ENCODE measurements at places on chromosomes 2 and 18.

DNA sequence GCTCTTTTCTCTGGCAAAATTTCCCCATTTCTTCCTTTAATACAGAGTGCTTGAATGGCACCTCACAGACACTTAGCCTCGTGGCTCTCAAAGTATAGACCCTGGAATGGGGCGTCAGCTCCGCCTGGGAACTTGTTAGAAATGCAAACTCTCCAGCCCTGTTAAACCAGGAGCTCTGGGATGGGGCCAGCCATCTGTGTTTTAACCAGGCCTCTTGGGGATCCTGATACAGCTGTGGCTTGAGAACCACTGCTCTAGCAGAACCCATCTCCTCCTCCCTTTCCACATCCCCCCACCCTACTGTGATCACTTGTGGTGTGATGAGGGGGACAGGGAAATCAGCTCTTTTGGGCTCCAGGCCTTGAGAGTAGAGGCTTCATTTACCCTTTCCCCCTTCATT lies 15.9 kb downstream of the LTBP1 start:
- H3K27me3 ChIP-seq: no peaks in the 10 kb centered on the region
- no peak overlapping the region for H3K4me3 ChIP-seq
- H3K27ac ChIP-seq: no peak overlapping the region
- DNase-seq: no peak
- H3K36me3 ChIP-seq: no peaks in the 10 kb centered on the region
- H3K4me1 ChIP-seq: no peaks in the 10 kb centered on the region

DNA sequence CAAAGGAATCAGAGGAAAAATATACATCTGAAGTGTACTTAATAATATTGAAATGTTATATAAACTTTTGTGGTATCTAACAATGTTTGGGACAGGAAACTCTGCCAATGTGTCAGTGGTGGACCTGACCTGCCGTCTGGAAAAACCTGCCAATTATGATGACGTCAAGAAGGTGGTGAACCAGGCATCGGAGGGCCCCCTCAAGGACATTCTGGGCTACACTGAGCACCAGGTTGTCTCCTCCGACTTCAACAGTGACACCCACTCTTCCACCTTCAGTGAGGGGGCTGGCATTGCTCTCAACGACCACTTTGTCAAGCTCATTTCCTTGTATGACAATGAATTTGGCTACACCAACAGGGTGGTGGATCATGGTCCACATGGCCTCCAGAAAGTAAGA lies 32.6 kb downstream of the CALCRL start:
- H3K4me3 ChIP-seq: no peak overlapping the region
- no peaks in the 10 kb centered on the region for H3K4me1 ChIP-seq
- no peaks in the 10 kb centered on the region for H3K27me3 ChIP-seq
- DNase-seq: no peak
- H3K36me3 ChIP-seq: no peaks in the 10 kb centered on the region

DNA sequence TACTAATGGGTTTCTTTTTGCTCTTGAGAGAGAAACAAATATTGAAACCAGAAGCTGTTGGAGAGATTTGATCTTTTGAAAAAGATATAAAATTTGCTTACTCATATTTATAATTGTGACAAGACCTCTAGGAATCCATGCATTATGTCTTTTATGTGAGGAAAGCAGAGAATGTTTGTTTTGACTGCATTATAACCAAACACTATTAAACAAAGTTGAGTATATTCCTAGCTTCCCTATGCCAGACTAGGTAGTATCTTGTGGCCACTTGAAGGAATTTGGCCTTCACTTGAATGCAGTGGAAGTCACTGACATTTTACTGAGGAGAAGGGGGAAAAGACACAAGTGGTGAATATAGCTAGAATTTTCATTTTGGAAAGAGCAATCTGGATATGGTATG lies 521.8 kb upstream of the ZEB2 start:
- no peaks in the 10 kb centered on the region for H3K27me3 ChIP-seq
- no peaks in the 10 kb centered on the region for H3K4me1 ChIP-seq
- H3K27ac ChIP-seq: no peak overlapping the region
- no peak overlapping the region for H3K4me3 ChIP-seq

- DNase-seq: no peak
- peaks cover 37% of the 10 kb centered on the region for H3K27me3 ChIP-seq
- H3K36me3 ChIP-seq: no peaks in the 10 kb centered on the region
- H3K4me1 ChIP-seq: no peaks in the 10 kb centered on the region
Observed at GRCh38 chr2:120732506-120733237, 3.0 kb upstream of the GLI2 start.

DNA sequence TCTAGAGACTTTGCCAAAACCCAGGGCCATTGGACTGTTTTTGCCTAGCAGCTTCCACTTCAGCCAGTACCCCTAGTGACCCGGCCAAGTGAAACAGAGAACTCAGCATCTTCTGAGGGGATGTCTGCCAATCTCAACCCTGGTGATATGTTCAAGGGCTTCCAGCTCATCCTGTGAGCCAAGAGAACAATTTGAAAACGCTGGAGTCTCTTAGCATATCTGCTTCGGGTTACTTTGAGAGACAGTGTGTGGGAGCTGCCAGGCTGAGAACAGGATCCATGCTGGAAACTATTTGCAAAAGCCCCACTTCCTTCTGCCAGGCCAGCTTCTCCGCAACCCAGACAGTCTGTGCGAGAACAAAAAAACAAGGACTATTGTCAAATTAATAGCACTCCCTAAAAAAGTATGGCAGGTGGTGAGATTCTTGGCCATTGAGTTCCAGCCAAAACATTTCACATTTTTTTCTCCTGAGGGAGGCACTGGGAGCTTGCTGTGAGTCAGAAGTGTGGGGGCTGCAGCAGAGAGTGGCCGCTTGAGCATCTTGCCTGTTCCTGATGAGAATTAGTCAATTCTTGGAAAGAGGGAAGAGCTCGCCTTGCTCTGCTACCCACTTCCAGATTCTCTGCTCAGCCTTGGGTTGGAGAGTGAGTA lies 395.6 kb upstream of the TRIB2 start:
- no peaks in the 10 kb centered on the region for H3K36me3 ChIP-seq
- no peak overlapping the region for H3K27ac ChIP-seq
- no peaks in the 10 kb centered on the region for H3K27me3 ChIP-seq
- no peak overlapping the region for H3K4me3 ChIP-seq
- DNase-seq: no peak
- H3K4me1 ChIP-seq: peaks cover 6% of the 10 kb centered on the region

DNA sequence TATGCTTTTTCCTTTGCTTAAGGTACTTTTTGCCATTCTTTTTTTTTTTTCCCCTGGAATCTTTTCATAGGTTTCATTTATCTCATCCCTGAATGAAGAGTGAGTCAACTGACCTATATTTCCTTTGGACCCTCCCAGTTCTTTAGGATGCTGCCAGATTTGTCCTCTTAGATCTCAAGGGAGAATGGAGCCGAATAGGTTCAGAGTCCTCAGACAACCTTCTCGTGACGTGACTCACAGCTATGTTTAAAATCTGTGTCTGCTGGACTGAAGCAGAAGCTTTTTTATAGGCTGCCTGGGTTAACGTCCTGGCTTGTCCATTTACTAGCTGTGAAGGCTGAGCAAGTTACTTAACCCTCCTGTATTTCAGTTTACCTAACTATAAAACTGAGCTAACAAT lies 358.6 kb downstream of the DLGAP1 start:
- H3K4me3 ChIP-seq: no peak overlapping the region
- H3K4me1 ChIP-seq: no peaks in the 10 kb centered on the region
- H3K36me3 ChIP-seq: no peaks in the 10 kb centered on the region
- H3K27me3 ChIP-seq: no peaks in the 10 kb centered on the region

DNA sequence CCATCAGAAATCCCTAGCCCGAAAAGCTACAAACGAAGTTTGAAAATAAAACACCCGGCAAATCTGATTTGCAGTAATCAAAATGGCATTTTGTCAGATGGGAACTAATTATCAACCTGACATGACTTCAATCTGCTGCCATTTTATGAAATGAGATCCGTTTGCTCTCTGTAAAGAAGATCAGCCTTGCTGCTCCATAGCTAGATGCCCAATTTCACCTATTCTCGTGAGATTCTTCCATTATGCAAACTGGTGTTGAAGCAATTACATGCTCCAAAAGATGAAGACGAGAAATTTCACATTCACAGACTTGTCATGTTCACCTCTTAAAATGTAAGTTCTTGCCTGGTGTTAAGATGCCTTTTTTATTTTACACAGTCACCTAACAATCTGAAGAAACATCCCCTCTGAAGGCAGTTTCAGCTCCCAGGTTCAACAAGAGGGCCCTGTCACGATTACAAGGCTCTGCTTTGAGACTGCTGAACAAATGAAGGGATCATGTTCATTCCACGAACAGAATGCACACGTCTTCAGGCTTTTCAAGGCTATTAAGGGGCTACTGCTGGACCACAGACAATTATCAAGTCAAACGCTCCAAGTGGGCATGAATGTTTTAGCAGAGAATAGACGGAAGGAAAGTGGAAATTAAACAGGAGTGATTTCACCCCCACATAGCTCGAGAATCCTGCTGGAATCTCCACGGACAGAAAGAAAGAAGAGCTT lies 172.6 kb upstream of the PID1 start:
- no peak overlapping the region for H3K27ac ChIP-seq
- no peaks in the 10 kb centered on the region for H3K27me3 ChIP-seq
- no peak overlapping the region for H3K4me3 ChIP-seq
- DNase-seq: no peak

GRCh38 chr18:75162467-75162866 lies 46.5 kb downstream of the PTGR3 start:
- no peak overlapping the region for H3K27ac ChIP-seq
- no peak for DNase-seq
- no peaks in the 10 kb centered on the region for H3K36me3 ChIP-seq
- H3K27me3 ChIP-seq: no peaks in the 10 kb centered on the region
- no peak overlapping the region for H3K4me3 ChIP-seq
- no peaks in the 10 kb centered on the region for H3K4me1 ChIP-seq

DNA sequence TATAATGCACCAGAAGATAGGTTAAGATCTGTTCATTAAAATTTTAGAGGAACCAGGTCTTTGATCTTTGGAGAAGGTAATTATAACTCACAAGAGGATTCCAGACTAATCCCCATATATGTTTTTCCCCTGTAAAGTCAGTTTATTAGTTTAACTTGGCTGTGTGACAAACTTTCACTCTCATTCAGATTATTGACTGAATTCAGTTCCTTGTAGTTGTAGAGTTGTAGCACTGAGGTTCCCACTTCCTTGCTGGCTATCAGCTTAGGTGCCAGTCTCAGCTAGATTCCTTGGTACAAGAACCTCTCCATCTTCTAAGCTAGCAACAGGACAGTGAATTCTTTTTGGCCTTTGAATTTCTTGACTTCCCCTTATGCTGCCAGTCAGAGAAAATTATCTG lies 19.1 kb downstream of the REG1A start:
- no peaks in the 10 kb centered on the region for H3K36me3 ChIP-seq
- H3K27ac ChIP-seq: no peak overlapping the region
- DNase-seq: peak; percentile 25
- peaks cover 31% of the 10 kb centered on the region for H3K27me3 ChIP-seq
- no peaks in the 10 kb centered on the region for H3K4me1 ChIP-seq

GRCh38 chr2:172047566-172048507 lies 37.5 kb upstream of the DLX1 start:
- H3K36me3 ChIP-seq: no peaks in the 10 kb centered on the region
- H3K4me3 ChIP-seq: no peak overlapping the region
- H3K4me1 ChIP-seq: no peaks in the 10 kb centered on the region
- no peak for DNase-seq

DNA sequence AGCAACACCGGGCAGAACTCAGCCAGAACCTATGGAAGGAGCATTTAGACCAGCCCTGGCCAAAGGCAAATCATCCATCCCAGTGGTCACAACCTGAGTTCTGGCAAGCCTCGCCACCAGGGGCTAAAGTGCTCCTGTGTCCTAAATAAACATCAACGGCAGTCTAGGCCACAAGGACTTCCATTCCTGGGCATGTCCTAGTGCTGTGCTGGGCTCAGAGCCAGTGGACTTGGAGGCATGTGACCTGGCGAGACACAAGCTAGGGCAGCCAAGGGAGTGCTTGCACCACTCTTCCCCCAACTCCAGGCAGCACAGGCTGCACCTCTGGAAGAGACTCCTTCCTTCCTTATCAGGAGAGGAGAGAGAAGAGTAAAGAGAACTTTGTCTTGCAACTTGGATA lies 69.0 kb downstream of the ST6GAL2 start:
- H3K27ac ChIP-seq: no peak overlapping the region
- no peaks in the 10 kb centered on the region for H3K27me3 ChIP-seq
- H3K36me3 ChIP-seq: no peaks in the 10 kb centered on the region
- H3K4me1 ChIP-seq: no peaks in the 10 kb centered on the region
- no peak overlapping the region for H3K4me3 ChIP-seq

DNA sequence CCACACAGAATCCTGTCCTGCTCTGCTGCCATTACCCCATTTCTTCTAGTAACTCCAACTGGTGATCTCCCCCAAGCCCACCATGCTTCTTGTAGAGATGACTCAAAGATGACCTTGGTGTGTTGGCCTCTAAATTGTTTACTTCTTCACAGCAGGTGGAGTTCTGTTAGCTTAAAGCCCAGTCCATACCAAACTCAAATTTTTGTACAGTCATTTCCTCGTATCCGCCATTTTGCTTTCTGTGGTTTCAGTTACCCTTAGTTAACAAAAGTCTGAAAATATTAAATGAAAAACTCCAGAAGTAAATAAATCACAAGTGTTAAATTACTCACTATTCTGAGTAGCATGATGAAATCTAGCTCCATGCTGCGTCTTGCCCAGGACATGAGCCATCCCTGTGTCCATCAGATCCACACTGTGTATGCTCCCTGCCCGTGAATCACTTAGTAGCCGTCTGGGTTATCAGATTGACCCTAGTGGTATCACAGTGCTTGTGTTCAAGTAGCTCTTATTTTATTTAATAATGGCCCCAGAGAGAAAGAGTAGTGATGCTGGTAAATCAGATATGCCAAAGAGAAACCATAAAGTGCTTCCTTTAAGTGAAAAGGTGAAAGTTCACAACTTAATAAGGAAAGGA lies 133.3 kb upstream of the NOL4 start:
- no peak overlapping the region for H3K4me3 ChIP-seq
- H3K27ac ChIP-seq: no peak overlapping the region
- H3K4me1 ChIP-seq: no peaks in the 10 kb centered on the region
- H3K36me3 ChIP-seq: no peaks in the 10 kb centered on the region
- H3K27me3 ChIP-seq: no peaks in the 10 kb centered on the region

DNA sequence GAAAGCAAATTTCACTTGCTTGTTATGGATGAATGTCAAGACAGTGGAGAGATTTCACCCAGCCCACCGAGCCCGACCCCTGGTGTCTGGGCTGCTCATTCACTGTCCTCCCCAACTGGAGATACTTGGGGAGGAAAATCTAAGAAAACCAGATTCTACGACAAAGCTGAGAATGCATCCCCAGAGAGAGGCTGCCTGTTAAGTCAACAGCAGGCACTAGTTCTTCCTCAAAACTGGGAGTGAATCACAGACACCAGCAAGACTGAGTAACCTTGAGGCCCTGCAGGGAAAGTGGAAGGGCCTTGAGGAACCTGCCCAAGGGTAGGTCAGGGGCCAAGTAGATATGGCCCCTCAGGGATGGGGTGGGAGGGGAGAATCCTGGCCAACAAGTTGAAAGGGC lies 34.2 kb upstream of the MLPH start:
- H3K36me3 ChIP-seq: no peaks in the 10 kb centered on the region
- H3K4me1 ChIP-seq: no peaks in the 10 kb centered on the region
- no peaks in the 10 kb centered on the region for H3K27me3 ChIP-seq
- no peak overlapping the region for H3K4me3 ChIP-seq
- no peak for DNase-seq
